GM19239 (cell line): ENCODE measurements at places on chromosomes 4 and X.

GRCh38 chr4:161359491-161359890, 804.3 kb downstream of the FSTL5 start:
- no peak for DNase-seq

- DNase-seq: no peak
Measured at GRCh38 chrX:69161786-69162349, 3.4 kb downstream of the PJA1 start.

DNA sequence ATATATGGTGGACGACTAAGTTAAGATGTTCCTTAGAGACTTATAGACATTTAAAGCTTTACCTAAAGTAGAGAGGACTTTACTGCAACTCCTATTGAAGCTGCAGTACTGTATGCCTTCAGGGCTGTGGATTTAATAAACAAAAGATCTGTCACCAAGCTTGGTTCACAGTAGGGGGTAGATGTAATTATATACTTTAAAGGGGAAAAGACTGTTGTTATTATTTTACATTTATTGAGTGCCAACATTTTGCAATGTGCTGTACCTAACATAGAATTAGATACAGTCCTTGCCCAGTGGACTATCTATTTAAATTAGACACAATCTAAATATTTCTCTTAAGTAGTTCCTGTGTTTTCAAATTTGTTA, 67.2 kb downstream of the SLIT2 start:
- DNase-seq: no peak

- DNase-seq: no peak
Measured at GRCh38 chr4:3235581-3235980, 13.4 kb upstream of the MSANTD1 start.

DNA sequence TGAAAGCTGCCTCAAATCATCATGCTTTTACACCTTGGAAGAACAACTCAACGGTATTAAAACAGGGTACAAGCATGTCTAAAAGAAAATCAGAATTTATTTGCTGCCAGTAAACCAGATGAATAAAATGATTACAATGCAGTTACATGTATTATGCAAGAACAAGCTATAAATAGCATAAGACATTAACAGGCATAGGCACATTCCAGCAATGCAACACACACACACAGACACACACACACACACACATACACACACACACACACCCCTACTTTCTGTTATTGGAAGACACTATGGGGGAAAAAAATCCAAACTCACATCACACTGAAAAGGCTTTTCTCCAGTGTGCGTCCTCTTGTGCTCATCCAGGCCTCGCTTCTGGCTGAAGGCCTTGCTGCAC, 212.5 kb downstream of the PRDM5 start:
- no peak for DNase-seq

DNA sequence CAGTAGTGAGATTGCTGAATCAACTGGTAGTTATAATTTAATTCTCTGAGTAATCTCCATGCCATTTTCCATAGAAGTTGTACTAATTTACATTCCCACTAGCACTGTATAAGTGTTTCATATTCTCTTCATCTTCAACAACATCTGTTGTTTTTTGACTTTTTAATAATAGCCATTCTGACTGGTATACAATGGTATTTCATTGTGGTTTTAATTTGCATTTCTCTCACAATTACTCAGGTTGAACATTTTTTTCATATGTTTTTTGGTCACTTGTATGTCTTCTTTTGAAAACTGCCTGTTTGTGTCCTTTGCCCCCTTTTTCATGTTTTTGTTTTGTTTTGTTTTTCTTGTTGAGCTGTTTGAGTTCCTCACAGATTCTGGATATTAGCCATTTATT, 880.2 kb downstream of the RAPGEF2 start:
- DNase-seq: no peak

DNA sequence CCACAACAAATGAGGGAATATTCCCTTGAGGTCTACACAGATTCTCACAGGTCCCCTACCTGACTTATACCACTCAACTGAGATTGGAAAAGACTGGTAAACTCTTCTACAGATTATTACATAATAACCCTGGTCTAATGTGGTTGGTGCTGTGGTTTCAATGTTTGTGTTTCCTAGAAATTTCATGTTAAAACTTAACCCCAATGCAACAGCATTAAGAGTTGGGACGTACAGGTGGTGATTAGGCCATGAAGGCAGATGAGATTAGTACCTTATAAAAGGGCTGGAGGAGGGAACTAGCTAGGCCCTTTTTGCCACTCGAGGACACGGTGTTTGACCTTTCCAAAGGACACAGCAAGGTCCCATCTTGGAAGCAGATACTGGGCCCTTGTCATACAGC, 84.3 kb upstream of the TAPT1 start:
- DNase-seq: no peak

GRCh38 chr4:76703123-76703490, 194.8 kb downstream of the SOWAHB start:
- no peak for DNase-seq

GRCh38 chr4:123230061-123230460, 166.5 kb upstream of the SPRY1 start:
- DNase-seq: no peak

- DNase-seq: no peak
Measured at GRCh38 chr4:152221816-152222516, 313.9 kb downstream of the FBXW7 start.

- no peak for DNase-seq
Measured at GRCh38 chr4:102624505-102624904, 123.3 kb downstream of the NFKB1 start.

GRCh38 chr4:27305246-27305645, 444.6 kb downstream of the STIM2 start:
- no peak for DNase-seq

- DNase-seq: peak; percentile 35
Measured at GRCh38 chr4:184534511-184535391, 60.4 kb upstream of the IRF2 start.

DNA sequence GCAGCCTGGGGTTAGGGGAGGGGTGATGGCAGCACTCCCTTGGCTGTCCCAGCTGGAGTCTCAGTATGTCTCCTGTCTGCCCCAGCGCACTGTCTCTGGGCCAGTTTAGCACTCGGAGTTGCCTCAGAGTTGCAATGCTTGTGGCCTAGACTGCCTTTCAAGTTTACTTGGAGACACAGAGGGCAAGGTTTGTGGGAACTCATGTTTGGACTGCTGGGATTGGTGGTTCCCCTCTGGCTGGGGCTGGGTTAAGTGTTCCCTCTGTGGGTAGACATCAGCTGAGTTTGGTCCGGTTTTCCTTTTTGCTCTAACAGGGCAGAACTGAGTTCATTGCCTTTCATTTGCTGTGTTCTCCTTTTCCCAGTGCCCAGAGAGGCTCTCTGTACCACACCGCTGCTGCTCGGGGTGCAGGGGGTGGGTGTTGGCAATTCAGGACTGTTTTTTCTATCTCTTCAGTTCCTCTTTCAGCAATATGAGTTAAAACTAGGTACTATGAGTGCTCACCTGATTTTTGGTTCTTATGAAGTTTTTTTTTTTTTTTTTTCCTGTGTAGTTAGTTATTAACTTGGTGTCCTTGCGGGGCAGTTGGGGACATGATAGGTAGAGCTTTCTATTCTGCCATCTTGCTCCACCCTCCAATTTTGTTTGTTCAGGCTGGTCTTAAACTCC, 17.2 kb downstream of the RAB33B start:
- no peak for DNase-seq

DNA sequence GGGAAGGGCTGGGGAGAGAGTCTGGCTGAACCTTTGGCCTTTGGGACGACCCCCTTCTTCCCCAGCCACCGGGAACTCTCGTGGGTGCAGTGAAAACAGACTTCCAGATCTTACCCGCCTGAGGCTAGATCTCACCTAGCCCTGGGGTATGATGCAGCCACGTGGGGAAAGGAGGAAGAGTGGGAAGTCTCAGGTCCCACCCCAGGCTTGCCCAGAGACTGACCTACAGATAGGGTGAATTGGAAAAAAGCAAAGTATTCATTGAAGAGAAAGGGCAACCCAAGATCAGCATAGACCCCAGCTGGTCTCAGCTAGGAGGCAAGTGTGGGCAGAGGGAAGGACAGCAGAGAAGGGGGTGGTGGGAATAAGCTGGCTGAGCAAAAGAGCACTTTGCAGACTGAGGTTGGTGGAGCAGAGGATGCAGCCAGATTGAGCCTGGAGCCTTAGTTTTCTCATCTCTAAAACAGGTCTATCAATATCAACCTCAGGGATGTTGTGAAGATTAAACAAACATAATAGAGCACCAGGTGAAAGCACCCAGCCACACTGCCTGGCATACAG, 4.2 kb upstream of the EFNB1 start:
- no peak for DNase-seq

- DNase-seq: no peak
Measured at GRCh38 chr4:10201381-10202223, 85.0 kb upstream of the WDR1 start.
